ENCODE measurements at places on chromosomes 5 and 9.

DNA sequence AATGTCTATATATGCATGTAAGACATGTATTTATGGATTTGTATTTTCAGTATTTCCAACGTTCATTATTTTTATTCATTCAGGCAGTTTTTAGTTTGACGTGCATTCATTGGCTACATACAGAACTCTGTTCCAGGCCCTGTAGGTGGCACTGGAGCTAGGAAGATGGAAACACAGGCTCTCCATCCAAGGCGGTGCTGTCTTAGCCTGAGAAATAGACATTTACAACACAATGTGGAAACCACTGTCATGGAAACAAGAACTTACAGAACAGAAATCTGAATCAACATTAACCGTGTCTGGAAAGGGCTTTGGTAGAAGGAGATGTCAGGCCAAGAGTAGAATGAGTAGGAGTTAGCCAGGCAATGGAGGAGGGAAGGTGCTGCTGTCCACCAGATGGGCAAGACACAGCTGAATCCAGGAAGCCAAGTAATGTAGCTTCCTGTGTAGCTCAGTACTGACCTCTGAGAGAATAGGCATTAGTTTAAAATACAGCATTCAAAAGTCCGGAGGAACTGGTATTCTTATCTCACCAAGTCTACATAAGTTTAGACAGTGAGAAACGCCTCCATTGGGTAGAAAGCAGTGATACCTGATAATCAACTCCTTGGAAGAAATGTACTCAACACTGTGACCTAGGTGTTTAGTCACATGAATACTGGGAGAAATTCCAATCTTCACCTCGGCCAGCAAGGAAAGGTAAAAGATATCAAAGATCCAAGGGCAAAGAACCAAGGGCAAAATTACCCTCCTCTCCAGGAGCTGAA is 388.6 kb upstream of the CDH6 start:
- DNase-seq = peak; percentile 10

- DNase-seq = peak; percentile 61
Observed at GRCh38 chr9:36450110-36450732, 50.2 kb upstream of the RNF38 start.

- no peak for DNase-seq
Observed at GRCh38 chr5:10839118-10839517, 78.1 kb upstream of the DAP start.

GRCh38 chr9:122347348-122348287 is 23.2 kb upstream of the PTGS1 start:
- no peak for DNase-seq

DNA sequence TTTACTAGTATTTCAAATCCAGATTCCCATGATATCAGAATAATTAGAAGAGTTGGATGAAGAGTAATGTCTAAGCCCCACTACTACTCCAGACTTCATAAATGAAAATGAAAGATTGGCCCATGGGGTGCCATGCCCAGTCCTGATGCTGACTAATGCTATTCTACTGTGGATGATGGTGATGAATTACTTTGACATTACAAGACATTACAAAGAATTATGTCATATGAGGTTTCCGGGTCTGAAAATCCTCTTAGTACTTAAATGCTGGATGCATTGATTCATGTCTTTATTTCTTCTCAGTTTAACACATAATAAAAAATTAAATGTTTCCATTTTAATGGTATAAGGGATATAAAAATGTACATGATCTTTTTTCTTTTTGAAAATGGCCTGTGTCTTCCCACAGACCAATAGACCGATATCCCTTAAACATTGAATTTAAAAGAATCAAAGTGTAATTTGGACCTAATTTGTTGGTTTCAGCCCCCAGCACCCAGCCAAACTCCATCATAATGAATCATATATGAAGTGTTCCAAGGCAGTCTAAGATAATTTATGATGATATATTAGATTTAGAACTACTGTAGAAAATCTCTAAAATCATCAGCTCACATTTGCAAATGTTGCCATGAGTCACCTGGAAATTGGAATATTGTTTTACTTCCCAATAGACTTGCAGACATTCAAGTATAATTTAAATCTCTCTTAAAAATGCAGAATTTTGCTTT is 223.6 kb upstream of the SGCD start:
- DNase-seq = no peak

DNA sequence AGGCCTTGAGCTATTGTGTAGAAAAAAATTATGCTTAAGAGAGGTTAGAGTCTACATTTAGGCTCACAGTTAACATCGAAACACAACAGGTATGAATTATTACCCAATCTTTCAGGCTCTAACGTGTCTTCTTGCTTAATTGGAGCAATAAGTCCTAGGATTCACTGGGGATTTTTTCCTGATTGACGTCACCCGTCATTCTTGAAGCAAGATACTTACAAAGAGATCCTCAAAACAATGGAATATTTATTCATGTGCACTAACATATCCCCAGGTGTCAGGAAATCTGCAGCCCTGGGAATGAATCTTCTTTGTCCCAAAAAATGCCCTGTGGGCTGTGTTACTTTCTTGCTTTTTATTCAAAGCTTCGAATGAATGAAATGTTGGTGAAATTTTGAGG is 413.5 kb downstream of the NFIB start:
- DNase-seq = no peak

DNA sequence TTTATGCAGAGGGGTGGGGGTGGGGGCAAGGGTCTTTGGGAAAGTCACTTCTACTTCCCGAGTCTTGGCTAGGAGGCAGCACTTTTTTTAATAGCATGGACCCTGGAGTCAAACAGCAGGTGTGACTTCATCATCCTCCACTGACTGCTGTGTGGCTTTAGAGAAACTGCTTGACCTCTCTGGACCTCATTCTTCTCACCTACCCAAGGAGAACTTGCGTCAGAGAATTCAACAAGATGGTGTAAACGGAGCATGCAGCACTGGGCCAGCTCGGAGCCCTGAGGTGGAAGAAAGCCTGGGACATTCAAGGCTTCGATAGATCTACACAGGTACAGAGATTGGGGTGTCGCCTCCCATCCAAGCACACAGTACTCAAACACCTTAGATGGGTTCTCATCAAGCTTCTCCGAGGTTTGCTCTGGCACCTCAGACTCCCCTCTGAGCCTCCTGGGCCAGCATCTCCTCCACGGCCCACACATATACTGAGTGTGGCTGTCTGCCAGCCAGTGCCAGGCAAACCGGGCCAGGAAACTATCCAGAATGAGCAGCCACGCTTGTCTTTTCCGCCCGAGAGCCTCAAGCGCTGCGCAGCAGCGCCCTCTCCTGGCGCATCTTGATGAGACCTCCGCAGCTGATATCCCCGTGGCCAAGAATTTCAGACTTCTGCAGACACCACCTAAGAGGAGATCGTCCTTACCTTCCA is 4.6 kb upstream of the SLC25A48 start:
- DNase-seq = no peak

DNA sequence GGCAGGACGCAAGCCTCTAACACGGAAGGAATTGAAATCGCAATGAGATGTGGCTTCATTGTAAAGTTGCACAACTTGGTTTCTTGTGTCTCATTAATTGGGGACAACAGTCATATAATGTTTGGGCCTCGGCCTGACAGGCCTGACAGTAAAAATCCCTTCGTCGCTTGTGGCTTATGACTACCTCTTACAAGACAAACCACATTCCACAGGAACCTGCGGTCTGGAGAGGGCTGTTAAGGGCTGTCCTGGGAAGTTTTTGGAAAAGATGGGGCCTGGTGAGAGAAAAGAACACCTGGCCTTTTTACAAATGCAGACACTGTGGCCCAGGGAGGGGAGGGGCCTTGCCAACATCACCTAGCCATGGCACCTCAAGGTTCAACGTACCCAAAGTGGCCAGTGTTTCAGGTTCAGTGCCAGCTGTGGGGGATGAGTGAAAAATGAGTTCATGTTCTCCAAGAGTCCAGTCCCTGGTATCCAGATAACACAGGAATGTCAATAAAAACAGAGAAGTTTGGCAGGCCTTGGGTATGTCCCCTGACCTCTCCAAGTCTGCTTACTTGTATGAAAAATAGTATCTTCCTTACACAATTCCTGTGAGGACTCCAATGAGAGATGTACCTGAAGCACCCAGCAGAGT is 22.2 kb downstream of the SHB start:
- DNase-seq = no peak

GRCh38 chr5:144141585-144141984 is 28.9 kb downstream of the YIPF5 start:
- DNase-seq = no peak

- DNase-seq = no peak
Observed at GRCh38 chr5:127886081-127886480, 182.9 kb downstream of the CCDC192 start.

GRCh38 chr5:178404987-178405386 is 172.4 kb upstream of the PHYKPL start:
- DNase-seq = no peak

- DNase-seq = no peak
Observed at GRCh38 chr9:137007816-137008270, 11.5 kb upstream of the CLIC3 start.

DNA sequence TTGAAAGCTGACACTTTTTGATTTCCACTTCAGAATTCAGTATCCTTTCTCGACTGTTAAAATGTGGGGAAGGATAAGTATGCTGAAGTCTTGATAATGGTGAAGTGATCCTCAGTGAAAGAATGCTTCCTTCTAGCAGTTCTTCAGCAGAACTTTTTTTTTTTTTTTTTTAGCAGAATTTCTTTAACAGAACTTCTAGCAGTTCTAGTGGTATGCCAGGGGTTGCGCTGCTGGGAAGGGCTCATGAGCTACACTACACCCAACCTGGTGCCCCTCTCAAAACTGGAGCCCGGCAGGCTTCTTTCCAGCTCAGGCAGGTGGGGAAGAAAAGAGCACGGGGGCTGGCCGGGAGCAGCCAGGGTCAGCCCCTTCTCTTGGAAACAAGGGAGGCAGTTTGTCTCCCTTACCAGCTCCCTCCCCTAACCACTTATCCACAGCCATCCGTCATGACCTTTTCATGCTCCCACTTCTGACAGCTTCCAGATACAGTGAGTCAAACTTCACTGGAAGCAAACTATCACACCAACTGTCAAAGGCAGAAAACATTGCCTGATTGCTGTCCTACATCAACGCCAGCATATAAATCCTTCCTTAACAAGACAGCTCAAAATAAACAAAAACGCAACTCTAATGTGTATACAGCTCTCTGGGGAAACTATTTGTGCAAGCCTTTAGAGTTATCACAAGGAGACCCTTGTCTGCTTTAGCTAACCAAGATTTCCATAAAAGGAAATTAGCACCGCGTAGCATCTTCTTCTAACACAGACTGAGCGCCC is 211.5 kb downstream of the GAPVD1 start:
- DNase-seq = no peak

GRCh38 chr9:76298521-76299144 is 95.6 kb downstream of the RFK start:
- DNase-seq = no peak

DNA sequence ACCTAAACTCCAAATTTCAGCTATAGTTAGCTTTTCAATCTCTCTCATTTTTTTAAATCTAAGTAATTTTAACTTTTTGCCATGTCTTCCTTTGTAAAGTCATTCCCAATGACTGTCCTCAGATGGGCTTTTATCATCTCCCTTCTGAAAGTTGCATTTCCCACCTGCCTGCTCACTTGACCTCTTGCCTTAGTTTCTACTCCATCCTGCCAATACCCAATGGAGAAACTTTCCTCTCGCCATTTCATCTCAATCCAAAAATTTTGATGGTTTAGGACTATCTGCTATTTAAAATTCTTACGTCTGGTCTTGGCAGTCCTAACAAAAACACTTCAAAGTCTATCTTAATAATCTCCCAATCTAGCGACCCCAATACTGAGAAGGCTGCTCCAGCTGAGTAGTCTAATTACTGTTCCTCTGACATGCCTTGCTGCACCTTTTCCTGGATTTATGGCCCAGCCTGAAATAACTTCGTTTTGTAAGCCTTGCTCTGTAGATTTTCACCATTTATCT is 231.3 kb downstream of the PRR16 start:
- no peak for DNase-seq

DNA sequence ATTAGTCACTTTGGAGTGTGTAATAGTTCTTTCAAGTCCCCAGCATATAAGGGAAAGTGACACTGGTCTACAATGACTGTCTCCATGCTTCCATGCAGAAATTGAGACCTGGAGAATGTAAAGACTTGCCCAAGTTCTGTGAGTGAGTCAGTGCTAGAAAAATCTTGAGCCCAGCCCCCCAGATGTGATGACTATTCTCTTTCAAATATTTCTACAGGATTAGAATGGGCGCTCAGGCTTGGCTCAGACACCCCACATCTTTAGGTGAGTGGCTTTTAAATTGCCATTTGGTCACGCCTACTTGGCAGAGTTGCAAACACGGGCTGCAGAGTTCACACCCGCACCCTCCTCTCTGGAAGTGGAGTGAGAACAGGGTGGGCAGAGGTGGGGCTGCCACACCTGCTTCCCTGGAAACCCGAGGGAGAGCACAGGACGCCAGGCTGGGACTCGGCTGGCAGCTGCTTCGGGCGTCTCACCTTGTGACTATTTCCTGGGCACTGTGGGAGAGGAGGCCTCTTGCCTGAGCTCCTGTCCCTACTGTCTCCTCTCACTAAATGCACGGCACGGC is 37.6 kb downstream of the ROPN1L start:
- no peak for DNase-seq

DNA sequence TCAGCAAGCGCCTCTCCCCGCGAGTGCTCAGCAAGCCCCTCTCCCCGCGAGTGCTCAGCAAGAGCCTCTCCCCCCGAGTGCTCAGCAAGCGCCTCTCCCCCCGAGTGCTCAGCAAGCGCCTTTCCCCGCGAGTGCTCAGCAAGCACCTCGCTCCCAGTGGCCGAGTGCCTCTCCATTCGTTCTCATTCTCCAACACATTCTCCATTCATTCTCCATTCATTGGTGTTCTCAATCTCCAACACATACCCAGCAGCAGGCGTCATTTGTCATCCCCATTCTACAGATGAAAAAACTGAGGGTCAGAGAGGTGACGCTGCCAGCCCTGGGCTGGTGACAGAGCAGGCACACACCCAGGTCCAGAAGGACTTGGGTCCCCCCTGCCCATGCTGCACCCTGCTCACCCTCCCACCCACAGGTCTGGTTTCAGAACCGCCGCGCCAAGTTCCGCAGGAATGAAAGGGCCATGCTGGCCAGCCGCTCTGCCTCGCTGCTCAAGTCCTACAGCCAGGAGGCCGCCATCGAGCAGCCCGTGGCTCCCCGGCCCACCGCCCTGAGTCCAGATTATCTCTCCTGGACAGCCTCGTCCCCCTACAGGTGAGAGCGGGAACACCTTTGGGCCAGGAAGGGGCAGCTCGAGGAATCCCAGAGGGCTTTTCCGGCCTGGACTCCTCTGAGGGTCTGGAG is 32.5 kb downstream of the PTGES start:
- no peak for DNase-seq

DNA sequence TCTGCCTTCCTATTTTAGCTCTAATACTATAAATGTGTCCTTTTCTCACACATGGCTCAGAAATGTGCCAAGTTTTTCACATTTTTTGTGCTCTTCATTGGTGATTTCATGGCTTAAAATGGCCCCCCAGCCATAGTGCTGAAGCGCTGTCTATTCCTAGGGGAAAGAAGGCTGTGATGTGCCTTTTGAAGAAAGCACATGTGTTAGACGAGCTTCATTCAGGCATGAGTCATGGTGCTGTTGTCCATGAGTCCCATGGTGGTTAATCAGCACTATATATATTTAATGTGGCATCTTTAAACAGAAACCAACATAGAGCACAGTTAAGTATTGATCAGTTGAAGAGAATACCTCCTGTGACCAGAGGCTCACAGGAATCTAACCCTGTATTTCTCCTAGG is 55.8 kb downstream of the PDE8B start:
- DNase-seq = no peak

- DNase-seq = no peak
Observed at GRCh38 chr9:129266536-129266935, 88.5 kb upstream of the IER5L start.

GRCh38 chr9:135665795-135666189 is 2.7 kb downstream of the LCN9 start:
- no peak for DNase-seq

- peak; percentile 38 for DNase-seq
Observed at GRCh38 chr9:614431-614830, 227.1 kb upstream of the DMRT1 start.
